Activated CD8-positive, alpha-beta T cell treated with anti-CD3 and anti-CD28 coated beads, Interleukin-2, amount 10 ng/mL, durations not matched to agents 7 days and 5 days (primary cell): ENCODE measurements at places on chromosomes 12 and 14. TPM values are rescaled to one million over a fixed set of nuclear protein-coding genes. Genes with fewer than 3 reads are reported as not detected.

ITPK1 gene
- 103 TPM for total RNA-seq

GLIPR1L1 gene
- not detected for total RNA-seq

- H3K4me3 ChIP-seq: no peak overlapping the region
- no peaks in the 10 kb centered on the region for H3K4me1 ChIP-seq
- H3K27ac ChIP-seq: no peak overlapping the region
- DNase-seq: no peak
- no peaks in the 10 kb centered on the region for H3K27me3 ChIP-seq
- H3K36me3 ChIP-seq: no peaks in the 10 kb centered on the region
Measured at GRCh38 chr12:50302686-50303085, 19.4 kb upstream of the LIMA1 start.

DNA sequence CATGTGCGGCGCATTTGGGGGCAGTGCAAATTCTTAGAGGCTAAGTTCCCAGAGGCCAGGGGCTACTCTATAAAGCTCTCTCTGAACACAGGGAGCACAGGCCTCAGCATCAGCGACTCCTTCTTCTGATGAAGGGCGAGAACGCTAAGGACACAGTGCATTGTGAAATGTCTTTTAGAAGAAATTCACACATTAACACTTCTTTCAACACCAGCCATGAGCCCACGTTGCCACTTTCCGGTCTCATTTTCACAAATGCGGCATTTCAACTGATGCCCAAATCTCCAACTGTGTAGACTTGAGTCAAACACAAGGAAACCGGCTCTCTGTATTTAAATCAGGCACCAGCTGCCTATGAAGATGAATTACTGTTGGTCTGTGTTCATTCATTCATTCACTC, 162.0 kb downstream of the FOXN3 start:
- no peak overlapping the region for H3K4me3 ChIP-seq
- no peaks in the 10 kb centered on the region for H3K27me3 ChIP-seq
- peaks cover 24% of the 10 kb centered on the region for H3K36me3 ChIP-seq
- no peak for DNase-seq

MORN3 gene
- total RNA-seq: 0.26 TPM

- H3K36me3 ChIP-seq: no peaks in the 10 kb centered on the region
- no peak for DNase-seq
- H3K27ac ChIP-seq: no peak overlapping the region
- H3K4me1 ChIP-seq: no peaks in the 10 kb centered on the region
- no peak overlapping the region for H3K4me3 ChIP-seq
Measured at GRCh38 chr14:23209651-23210423, 26.4 kb upstream of the SLC7A8 start.

GRCh38 chr14:73680821-73681220, 33.4 kb downstream of the PNMA1 start:
- no peaks in the 10 kb centered on the region for H3K4me1 ChIP-seq
- H3K27ac ChIP-seq: no peak overlapping the region
- no peak for DNase-seq

NANOG gene
- not detected for total RNA-seq

GRCh38 chr14:68402525-68403101, 390.3 kb downstream of the ZFP36L1 start:
- DNase-seq: no peak
- H3K4me1 ChIP-seq: peaks cover 22% of the 10 kb centered on the region
- H3K27ac ChIP-seq: no peak overlapping the region
- H3K4me3 ChIP-seq: no peak overlapping the region
- peaks cover 1% of the 10 kb centered on the region for H3K36me3 ChIP-seq

RBP5 gene
- total RNA-seq: 0.29 TPM
